B cell (primary cell): ENCODE measurements at places on chromosomes 3 and 15. TPM values are rescaled to one million over a fixed set of nuclear protein-coding genes. Genes with fewer than 3 reads are reported as not detected.

The MSL2 gene
- total RNA-seq, result 97.1 and 99.6 TPM in 2 replicates

The CCDC50 gene
- 121 and 124 TPM in 2 replicates for total RNA-seq

The RAB6B gene
- total RNA-seq, result not detected in 2 replicates

The ALPK3 gene
- 0.15 and 0.24 TPM in 2 replicates for total RNA-seq

The GOLGA6B gene
- total RNA-seq, result not detected in 2 replicates

The GOLGA8T gene
- 0.71 TPM in 1 of 2 replicates, not detected in the other for total RNA-seq

The GP9 gene
- not detected in 2 replicates for total RNA-seq

The IL17RD gene
- 0.02 and 0.05 TPM in 2 replicates for total RNA-seq

The SMCO1 gene
- not detected in 2 replicates for total RNA-seq

The GABRA5 gene
- not detected in 2 replicates for total RNA-seq

The MAN2C1 gene
- 227 and 229 TPM in 2 replicates for total RNA-seq

The EFL1 gene
- total RNA-seq, result 25.8 and 27.8 TPM in 2 replicates

The ZBED2 gene
- 6.0 and 6.8 TPM in 2 replicates for total RNA-seq

The CCDC13 gene
- total RNA-seq, result 1.9 and 2.5 TPM in 2 replicates

The NISCH gene
- total RNA-seq, result 161 and 169 TPM in 2 replicates

The TM2D3 gene
- 56.4 and 63.5 TPM in 2 replicates for total RNA-seq

The ARHGAP31 gene
- 7.8 and 8.3 TPM in 2 replicates for total RNA-seq

The MYL3 gene
- total RNA-seq, result not detected in 2 replicates

The FRMD5 gene
- total RNA-seq, result not detected in 2 replicates

The CIB1 gene
- total RNA-seq, result 139 and 153 TPM in 2 replicates

The STXBP5L gene
- total RNA-seq, result not detected in 2 replicates

The FEM1B gene
- total RNA-seq, result 52.4 and 54.4 TPM in 2 replicates

The DNAJA4 gene
- total RNA-seq, result 16.9 and 20.0 TPM in 2 replicates

The PLA2G4B gene
- 22.6 and 24.3 TPM in 2 replicates for total RNA-seq

The HDC gene
- not detected in 2 replicates for total RNA-seq

The LMAN1L gene
- 1.1 and 1.2 TPM in 2 replicates for total RNA-seq

The TMF1 gene
- total RNA-seq, result 65.1 and 69.3 TPM in 2 replicates

The ZNF860 gene
- total RNA-seq, result 41.4 and 45.9 TPM in 2 replicates

The CSPG5 gene
- total RNA-seq, result 0.68 and 0.99 TPM in 2 replicates

The SLC22A13 gene
- 0.70 and 0.91 TPM in 2 replicates for total RNA-seq

The ZNF662 gene
- total RNA-seq, result 0.34 and 0.42 TPM in 2 replicates

The SLC24A5 gene
- not detected in 2 replicates for total RNA-seq

The TJP1 gene
- 0.10 TPM in 1 of 2 replicates, not detected in the other for total RNA-seq

The ADAMTSL3 gene
- not detected in 2 replicates for total RNA-seq

The PARP14 gene
- total RNA-seq, result 188 and 195 TPM in 2 replicates

The SAXO2 gene
- 25.0 and 30.2 TPM in 2 replicates for total RNA-seq

The KNSTRN gene
- total RNA-seq, result 12.6 and 14.0 TPM in 2 replicates

The ARPP19 gene
- total RNA-seq, result 147 and 152 TPM in 2 replicates

The PTH1R gene
- not detected in 2 replicates for total RNA-seq

The SLC6A20 gene
- 0.32 TPM in 1 of 2 replicates, not detected in the other for total RNA-seq

The GOLGA8R gene
- total RNA-seq, result 4.8 and 5.9 TPM in 2 replicates

The SLC6A1 gene
- not detected in 2 replicates for total RNA-seq

The CPNE9 gene
- 0.37 and 1.2 TPM in 2 replicates for total RNA-seq

The HESX1 gene
- 0.39 and 0.90 TPM in 2 replicates for total RNA-seq

The TTLL13 gene
- 0.22 and 0.42 TPM in 2 replicates for total RNA-seq

The PRKCD gene
- total RNA-seq, result 42.7 and 46.7 TPM in 2 replicates

The SPESP1 gene
- total RNA-seq, result 0.22 and 1.1 TPM in 2 replicates

The TMOD3 gene
- 48.7 and 52.1 TPM in 2 replicates for total RNA-seq

The CFAP20DC gene
- 0.83 and 1.2 TPM in 2 replicates for total RNA-seq

The OSTN gene
- not detected in 2 replicates for total RNA-seq

The LSMEM2 gene
- total RNA-seq, result not detected in 2 replicates

The CHST13 gene
- total RNA-seq, result not detected in 2 replicates
